ENCODE measurements at places on chromosomes 4 and X.
A peak's percentile ranks its signal among the peaks of the same experiment; 100 is the strongest.

DNA sequence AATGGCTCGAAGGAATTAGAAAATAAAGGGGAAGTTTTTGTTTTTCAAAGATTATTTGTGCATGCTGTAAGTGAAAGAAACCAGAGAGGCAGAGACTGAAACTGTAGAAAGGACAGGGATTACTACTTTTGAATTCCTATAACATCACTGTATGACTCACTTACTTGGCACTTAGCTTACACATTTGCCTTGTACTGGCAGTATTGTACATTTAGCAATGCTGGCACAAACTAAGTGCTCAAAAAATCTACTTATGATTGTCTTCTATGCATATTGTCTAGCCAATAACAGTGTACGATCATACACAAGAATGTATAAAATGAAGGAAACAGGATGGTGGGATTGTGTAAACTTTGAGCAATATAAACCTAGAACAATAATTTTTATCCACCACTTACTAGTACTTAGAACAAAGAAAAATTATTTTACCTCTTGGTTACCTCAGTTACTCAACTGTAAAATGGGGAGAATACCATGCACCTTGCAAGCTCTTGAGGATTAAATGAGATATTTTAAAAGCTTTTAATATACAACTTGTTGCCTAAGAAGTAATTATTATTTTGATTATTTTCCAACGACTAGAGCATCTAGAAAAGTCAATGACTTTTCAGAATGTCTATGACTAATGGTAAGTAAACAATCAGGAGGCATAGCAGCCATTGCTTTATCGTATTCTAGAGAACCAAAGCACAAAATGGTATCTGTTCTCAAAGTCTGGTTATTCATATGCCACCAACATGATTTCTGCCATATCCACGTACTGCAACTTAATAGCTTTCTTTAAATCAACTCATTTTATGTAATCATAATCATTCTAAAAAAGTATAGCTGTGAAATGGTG lies 4.7 kb downstream of the FAM120C start:
- DNase-seq = no peak

DNA sequence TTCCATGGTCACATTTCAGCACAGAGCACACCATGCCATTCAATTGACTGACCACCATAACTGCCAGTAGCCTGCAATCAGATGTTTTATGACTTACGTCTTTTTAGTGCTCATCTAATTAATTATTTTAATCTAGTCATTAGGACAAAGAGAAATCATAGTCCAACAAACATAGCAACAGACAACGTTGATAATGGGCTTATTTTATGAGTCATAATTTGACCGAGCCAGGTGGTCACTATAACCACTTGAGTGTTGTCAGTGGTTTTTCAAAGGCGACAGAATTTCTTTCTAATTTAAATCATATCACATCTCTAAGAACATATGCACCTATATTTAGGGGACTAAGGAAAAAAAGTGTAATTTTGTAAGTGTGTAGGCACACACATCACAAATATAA lies 1.9 kb downstream of the SEC24D start:
- no peak for DNase-seq

DNA sequence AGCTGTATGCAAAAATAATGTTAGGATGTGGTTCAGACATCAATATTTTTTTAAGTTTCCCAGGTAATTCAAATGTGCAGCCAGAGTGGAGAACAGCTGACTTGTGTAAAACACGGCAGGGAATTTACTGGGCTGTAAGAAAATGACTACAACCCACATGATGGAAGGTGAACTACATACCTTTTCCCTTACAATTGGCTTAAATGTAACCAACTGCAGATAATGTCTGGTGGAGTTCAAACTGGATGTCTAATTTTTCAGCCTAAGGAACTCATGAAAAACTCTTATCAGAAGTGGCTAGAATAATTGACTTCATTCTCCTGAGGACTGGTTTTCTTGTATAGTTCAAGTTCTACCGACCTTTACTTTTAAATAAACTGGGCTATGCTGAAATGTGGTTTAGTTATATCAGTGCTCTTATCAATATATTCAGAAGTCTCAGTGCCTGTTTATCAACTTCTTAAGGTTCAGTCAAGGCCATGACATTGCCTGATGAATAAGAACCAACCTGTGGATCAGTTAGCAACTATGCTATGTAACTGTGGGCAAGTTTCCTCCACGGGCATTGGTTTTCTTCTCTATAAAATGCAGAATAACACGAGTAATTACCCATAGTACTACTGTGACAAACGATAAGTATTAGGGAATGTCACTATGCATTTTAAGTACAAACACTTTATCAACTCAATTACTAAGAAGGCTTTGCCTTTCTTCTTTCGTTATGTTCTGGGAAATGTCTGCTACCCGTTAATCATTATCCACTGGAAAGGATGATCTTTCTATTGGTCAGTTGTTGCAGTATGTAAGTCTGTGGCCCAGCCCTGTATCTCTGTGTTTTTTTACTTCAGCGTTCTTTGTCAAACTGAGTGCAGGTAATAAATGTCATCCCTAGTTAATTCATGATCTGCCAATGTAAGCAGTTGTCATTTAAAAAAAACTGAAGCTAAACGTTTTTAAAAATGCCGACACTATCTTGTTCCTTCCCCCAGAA lies 181.6 kb downstream of the PCDH7 start:
- DNase-seq = no peak

- DNase-seq = no peak
These were observed 54.7 kb downstream of the GLUD2 start for GRCh38 chrX:121102101-121102500.

GRCh38 chr4:7828793-7829301 lies 110.8 kb downstream of the AFAP1 start:
- DNase-seq = no peak

DNA sequence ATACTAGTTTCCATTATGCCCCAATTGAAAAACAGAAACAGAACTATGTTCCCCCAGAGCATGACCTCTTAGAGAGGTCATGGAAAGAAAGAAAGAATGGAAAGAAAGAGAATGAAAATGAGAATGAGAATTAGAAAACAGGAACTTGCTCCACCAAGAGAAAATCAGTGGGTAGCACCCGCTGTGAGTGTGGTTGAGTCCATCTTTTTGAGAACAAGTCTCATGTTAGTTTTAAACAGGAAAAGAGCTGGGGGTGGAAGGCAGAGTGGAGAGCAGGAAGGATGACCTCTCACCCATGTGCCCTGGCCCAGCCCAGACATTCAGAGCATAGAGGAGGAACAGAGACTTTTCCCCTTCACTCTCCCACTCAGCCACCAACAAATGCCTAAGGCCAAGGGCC lies 4.9 kb downstream of the GSX2 start:
- no peak for DNase-seq

DNA sequence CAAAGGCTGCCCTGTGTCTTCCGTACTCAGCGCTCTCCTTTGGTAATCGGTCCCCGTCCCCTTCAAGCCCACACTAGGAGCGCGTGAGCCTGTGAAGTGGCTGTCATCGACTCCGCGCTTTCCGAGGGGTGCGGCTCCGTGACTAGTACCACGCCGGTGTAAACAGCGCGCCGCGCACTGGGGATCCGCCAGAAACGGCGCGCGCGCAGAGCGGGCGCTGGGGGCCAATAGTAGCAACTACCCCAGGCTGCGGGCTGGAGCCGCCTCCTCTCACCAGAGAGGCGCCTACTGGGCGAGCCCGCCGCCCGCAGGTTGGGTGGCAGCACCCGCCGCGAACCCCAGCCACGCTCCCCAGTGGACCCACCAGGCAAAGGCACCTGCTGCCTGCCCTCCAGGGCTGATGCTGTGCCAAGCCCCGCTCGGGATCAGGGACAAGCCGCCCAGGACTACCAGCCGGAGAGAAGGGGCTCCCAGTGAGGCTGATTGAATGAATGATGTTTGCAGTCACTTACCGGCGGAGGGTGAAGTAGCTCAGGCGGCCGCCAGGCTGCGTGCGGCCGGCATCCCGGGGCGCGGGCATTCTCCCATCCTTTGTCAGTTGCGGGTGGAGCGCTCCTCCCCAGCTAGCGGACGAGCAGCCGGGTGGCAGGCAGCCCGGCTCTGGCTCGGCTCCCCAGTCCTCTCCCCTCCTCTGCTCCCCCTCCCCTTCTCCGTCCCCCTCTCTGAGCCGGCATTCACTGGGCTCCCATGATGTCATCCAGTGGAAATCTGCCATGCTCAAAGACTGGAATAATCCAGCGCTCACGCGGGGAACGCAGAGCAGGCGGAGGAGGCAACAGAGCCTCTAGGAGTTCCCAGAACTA lies 370.3 kb upstream of the SMIM31 start:
- no peak for DNase-seq

GRCh38 chr4:90128961-90129495 lies 1.8 kb downstream of the CCSER1 start:
- no peak for DNase-seq

DNA sequence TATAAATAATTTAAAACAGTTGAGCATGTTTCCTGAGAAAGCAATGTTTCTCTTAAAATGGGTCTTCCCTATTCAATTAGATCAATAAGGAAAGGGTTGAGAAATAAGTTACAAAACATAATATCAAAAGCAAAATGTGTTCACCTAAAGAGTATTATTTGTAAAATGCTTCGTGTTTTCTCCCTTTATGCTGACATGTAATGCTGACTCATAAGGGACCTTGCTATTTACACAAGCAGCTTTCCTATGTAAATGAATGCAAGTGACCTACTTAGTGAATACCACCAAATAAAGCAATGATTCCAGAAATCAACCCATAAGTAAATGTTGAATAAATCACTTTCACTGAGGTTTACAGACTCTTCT lies 91.5 kb downstream of the ELOVL6 start:
- DNase-seq = no peak

DNA sequence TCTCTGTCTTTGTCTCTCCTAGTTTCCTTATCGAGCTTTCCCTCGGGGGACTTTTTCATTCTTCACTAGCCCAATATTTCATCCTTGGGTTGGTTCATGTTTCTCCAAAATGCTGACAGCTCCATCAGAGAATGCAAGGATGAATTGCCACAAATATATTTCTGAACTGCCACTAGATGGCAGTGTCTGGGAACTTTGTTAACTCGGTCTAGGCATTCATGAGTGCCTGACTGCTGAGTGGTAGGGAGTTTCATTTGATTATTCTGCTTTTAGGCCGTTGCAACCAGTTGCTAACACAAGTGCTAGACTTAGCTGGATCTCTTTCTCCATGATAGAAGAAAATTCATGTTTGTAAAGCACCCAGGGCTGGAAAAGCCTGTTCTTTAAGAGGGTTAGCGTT lies 73.5 kb upstream of the RAP2C start:
- peak; percentile 6 for DNase-seq

- DNase-seq = no peak
These were observed 245.8 kb upstream of the GK2 start for GRCh38 chr4:79653871-79654270.

DNA sequence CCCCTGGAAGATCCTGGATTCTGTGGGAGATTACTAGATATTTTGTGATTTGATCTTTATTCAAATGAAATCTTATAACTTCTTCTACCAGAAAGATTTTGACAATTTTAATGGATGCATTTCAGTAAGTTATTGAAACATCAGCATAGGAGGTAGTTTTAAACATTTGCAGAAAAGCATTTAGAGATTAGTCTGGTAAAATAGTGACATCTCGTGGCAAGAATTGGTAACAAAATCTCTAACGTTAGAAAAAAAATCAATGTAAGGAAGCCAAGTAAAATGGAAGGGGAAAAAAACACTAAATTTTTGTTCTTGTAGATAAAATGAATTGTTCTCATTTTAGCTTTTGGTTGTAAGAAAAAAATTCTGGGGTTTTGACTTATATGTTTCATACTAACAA lies 73.3 kb downstream of the TASL start:
- no peak for DNase-seq

- no peak for DNase-seq
These were observed 14.0 kb downstream of the SOD3 start for GRCh38 chr4:24809376-24809775.

All from activated CD4-positive, alpha-beta T cell treated with anti-CD3 and anti-CD28 coated beads, Interleukin-2, amount 50 U/mL, for 48 hours (primary cell).